ENCODE measurements at places on chromosomes 7 and 10. TPM values are rescaled to one million over a fixed set of nuclear protein-coding genes. Genes with fewer than 3 reads are reported as not detected.

GRCh38 chr10:33684211-33684611 is 349.7 kb upstream of the NRP1 start:
- ATAC-seq, result no peak

- ATAC-seq, result no peak
Measured at GRCh38 chr7:111841596-111842205, 279.4 kb upstream of the IMMP2L start.

- ATAC-seq, result no peak
Measured at GRCh38 chr7:158375034-158375433, 212.6 kb downstream of the PTPRN2 start.

Gene CFAP58
- 1.3 TPM for total RNA-seq

Gene LBX1
- total RNA-seq, result not detected
